H1 (cell line): ENCODE measurements at places on chromosomes 2 and 18. TPM values are rescaled to one million over a fixed set of nuclear protein-coding genes. Genes with fewer than 3 reads are reported as not detected.
A peak's percentile ranks its signal among the peaks of the same experiment; 100 is the strongest.

DNA sequence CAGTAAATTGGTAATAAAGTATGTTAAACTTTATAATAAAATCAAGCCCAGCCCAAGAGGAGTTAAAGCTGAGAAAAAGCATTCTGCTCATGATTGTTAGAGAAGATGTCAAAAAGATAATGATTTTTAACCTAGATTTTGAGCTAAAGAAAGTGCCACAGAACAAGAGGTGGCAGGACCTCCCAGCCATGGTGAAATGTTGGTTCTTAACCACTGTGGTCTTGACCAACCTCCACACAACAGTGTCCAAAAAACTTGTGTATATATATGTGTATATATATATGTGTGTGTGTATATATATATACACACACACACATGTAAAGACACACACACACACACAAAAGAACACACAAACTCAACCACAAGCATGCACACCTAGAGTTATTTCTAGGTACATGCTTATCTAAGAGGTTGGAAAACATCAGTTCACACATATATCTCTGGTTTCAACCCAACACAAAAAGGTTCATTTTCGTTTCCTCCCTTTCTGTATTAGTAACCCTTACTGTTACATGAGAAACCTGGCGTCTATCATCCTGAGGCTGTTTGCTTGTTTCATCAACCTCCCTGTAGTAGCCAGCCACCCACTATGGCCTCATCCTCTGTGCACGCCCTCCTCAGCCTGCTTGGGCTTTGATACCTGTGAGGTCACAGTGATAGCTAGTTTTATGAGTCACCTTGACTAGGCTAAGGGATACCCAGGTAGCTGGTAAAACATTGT is 631.8 kb upstream of the ID2 start:
- no peaks in the 10 kb centered on the region for H3K27me3 ChIP-seq
- no peak overlapping the region for H3K4me3 ChIP-seq
- no peaks in the 10 kb centered on the region for H3K36me3 ChIP-seq
- H3K27ac ChIP-seq, result no peak overlapping the region

GRCh38 chr2:201806442-201807170 is at the start of gene CDK15:
Gene CDK15 (plus strand): TSS chr2:201806537. CDS start chr2:201806665, 128 bp downstream.
- no peak for DNase-seq
- H3K27ac ChIP-seq, result no peak within 1 kb of the TSS
- H3K4me1 ChIP-seq, result no peaks in the 10 kb centered on the region
- no peaks in the 10 kb centered on the region for H3K27me3 ChIP-seq

- H3K4me1 ChIP-seq, result peaks cover under 1% of the 10 kb centered on the region; the same call in 1 of the 2 replicates
- H3K36me3 ChIP-seq, result no peaks in the 10 kb centered on the region
- no peak overlapping the region for H3K4me3 ChIP-seq
- peaks cover 15% of the 10 kb centered on the region for H3K27me3 ChIP-seq
Measured at GRCh38 chr18:69397096-69397495, 3.6 kb upstream of the DOK6 start.

- no peak for DNase-seq
- H3K4me1 ChIP-seq, result peaks cover 3% of the 10 kb centered on the region; the same call in 1 of the 2 replicates
- H3K27me3 ChIP-seq, result no peaks in the 10 kb centered on the region
- H3K27ac ChIP-seq, result no peak overlapping the region
- H3K4me3 ChIP-seq, result no peak overlapping the region
Measured at GRCh38 chr2:86769838-86770237, 20.9 kb downstream of the CD8A start.

- no peaks in the 10 kb centered on the region for H3K36me3 ChIP-seq
- no peaks in the 10 kb centered on the region for H3K27me3 ChIP-seq
- no peak overlapping the region for H3K4me3 ChIP-seq
- DNase-seq, result no peak
- H3K4me1 ChIP-seq, result no peaks in the 10 kb centered on the region
- H3K27ac ChIP-seq, result no peak overlapping the region
Measured at GRCh38 chr2:174614261-174614660, 16.7 kb upstream of the WIPF1 start.

GRCh38 chr2:9299161-9300100 is 92.8 kb downstream of the ASAP2 start:
- H3K36me3 ChIP-seq, result no peaks in the 10 kb centered on the region
- no peaks in the 10 kb centered on the region for H3K4me1 ChIP-seq
- no peaks in the 10 kb centered on the region for H3K27me3 ChIP-seq
- DNase-seq, result no peak
- no peak overlapping the region for H3K27ac ChIP-seq

GRCh38 chr18:73638709-73639108 is 508.9 kb downstream of the FBXO15 start:
- H3K27ac ChIP-seq, result no peak overlapping the region
- no peaks in the 10 kb centered on the region for H3K4me1 ChIP-seq
- no peaks in the 10 kb centered on the region for H3K36me3 ChIP-seq
- no peak overlapping the region for H3K4me3 ChIP-seq
- no peak for DNase-seq

- H3K27me3 ChIP-seq, result no peaks in the 10 kb centered on the region
- H3K4me1 ChIP-seq, result no peaks in the 10 kb centered on the region
- H3K36me3 ChIP-seq, result no peaks in the 10 kb centered on the region
- H3K27ac ChIP-seq, result no peak overlapping the region
Measured at GRCh38 chr2:233247744-233248143, 3.7 kb upstream of the ATG16L1 start.

DNA sequence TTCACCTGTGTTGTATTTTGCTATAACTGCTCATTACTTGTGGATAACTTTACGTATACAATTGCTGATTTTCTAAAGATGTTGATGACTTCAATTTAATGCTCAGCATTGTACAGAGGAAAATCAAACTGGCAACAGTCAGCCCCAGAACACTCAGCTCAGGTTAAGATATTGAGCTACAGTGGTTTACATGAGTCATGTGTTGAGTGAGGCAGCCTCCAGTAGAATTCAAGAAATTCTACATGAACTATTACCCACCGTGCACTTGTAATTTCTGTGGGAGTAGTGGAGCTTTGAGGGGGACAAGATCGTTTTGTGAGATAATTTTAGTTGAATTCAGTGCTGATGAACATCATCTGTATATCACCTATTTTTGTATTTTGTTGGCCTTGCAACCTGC is 292.3 kb downstream of the ALPK2 start:
- no peaks in the 10 kb centered on the region for H3K36me3 ChIP-seq
- DNase-seq, result no peak
- no peak overlapping the region for H3K27ac ChIP-seq
- no peak overlapping the region for H3K4me3 ChIP-seq
- no peaks in the 10 kb centered on the region for H3K27me3 ChIP-seq
- H3K4me1 ChIP-seq, result peaks cover 8% of the 10 kb centered on the region

- no peak overlapping the region for H3K27ac ChIP-seq
- H3K4me3 ChIP-seq, result no peak overlapping the region
- DNase-seq, result no peak
- no peaks in the 10 kb centered on the region for H3K27me3 ChIP-seq
Measured at GRCh38 chr2:161946489-161947107, 127.4 kb downstream of the DPP4 start.

DNA sequence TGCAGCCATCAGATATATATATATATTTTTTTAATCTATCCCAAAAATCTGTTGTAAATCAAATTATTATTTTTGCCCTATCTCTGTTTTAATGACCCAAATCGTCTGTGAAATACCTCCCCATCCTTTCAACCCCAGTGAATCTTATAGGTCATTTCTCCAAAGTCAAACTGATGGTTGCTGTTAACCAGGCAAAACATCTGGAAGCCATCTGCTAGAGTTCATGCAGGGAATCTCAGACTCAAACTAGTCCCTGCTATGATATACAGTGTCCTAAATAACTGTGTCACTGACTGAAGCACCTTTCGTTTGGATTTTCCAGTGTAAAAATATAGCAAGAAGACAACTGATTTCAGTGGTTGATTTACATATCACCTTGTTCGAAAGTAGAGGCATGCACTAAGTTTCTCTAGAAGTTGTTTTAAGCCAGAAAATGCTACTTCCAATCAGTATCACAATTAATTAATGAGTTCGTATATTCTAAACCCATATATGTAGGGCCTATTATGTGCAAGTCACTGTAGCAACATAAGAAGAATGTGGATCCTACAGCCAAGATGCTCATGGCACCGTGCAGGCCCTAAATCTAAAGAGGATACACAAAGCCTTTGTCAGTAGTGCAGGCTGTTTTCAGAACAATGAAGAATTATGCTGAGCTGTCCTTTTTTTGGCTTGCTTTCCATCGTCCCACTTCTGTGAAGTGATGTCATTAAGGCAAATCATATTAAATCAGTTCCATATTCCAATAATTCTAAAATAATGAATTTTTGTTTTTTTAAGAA is 566.0 kb downstream of the STK39 start:
- H3K4me3 ChIP-seq, result no peak overlapping the region
- peaks cover 3% of the 10 kb centered on the region for H3K4me1 ChIP-seq
- no peak overlapping the region for H3K27ac ChIP-seq

ACVR1C gene
- 0.17 and 0.21 TPM in 2 replicates for polyA plus RNA-seq

GRCh38 chr2:238097988-238098871 is 1.9 kb upstream of the ESPNL start:
- peak overlapping the region; percentile 26; the same call in 1 of the 2 replicates for H3K27ac ChIP-seq
- peaks cover 3% of the 10 kb centered on the region; the same call in 1 of the 2 replicates for H3K36me3 ChIP-seq
- no peaks in the 10 kb centered on the region for H3K27me3 ChIP-seq

- H3K27me3 ChIP-seq, result no peaks in the 10 kb centered on the region; the same call in none of the 2 replicates
- peaks cover 4% of the 10 kb centered on the region for H3K4me1 ChIP-seq
- DNase-seq, result peak; percentile 62
- no peaks in the 10 kb centered on the region for H3K36me3 ChIP-seq
- no peak overlapping the region for H3K4me3 ChIP-seq
- no peak overlapping the region for H3K27ac ChIP-seq
Measured at GRCh38 chr2:238864207-238865014, 16.5 kb downstream of the TWIST2 start.

DNA sequence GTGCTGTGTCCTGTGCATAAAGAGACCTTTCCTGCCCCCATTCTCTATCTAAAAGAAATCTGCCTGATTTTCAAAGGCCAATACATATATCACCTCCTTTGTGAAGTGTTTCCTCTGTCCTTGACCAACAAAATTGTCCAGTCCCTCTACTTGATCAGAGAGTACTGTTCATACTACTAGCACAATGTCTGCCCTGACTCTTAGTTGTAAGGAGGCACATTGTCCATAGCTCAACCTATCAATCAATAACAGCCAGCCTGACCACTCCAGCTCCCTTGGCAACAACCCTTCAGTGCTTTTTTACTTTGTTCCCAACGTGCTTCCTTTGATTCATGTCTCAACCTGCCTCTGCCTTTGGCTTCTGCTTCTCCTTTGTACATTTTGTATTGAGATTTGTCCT is 398.9 kb downstream of the TRIB2 start:
- no peak overlapping the region for H3K27ac ChIP-seq
- no peaks in the 10 kb centered on the region for H3K27me3 ChIP-seq
- no peaks in the 10 kb centered on the region for H3K4me1 ChIP-seq

HRH4 gene
- 0.02 and 0.03 TPM in 2 replicates for polyA plus RNA-seq

GRCh38 chr2:193506035-193506434 is 1311.3 kb upstream of the TMEFF2 start:
- H3K4me3 ChIP-seq, result no peak overlapping the region
- DNase-seq, result no peak
- no peak overlapping the region for H3K27ac ChIP-seq
- H3K4me1 ChIP-seq, result peaks cover 3% of the 10 kb centered on the region

C2orf81 gene
- polyA plus RNA-seq, result 1.6 and 2.4 TPM in 2 replicates

DNA sequence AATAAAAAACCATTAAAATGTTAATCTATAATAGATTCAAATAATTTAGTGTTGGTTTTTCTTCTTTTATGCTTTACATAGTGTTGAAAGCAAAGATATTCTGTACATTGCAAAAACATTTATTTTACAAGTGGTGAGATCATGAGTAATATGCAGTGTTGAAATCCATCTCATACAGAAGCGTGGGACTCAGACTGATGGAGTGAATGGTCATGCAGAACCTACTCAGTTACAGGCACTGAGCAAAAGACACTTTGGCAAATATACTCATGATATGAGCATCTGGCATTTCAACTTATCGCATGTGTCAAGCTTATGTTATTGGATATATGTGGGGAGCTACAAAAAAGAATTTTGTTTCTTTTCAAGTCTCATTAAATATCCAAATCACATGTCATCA is 620.2 kb upstream of the NETO1 start:
- no peaks in the 10 kb centered on the region for H3K4me1 ChIP-seq
- H3K27ac ChIP-seq, result no peak overlapping the region
- H3K27me3 ChIP-seq, result no peaks in the 10 kb centered on the region
- no peak for DNase-seq

DNA sequence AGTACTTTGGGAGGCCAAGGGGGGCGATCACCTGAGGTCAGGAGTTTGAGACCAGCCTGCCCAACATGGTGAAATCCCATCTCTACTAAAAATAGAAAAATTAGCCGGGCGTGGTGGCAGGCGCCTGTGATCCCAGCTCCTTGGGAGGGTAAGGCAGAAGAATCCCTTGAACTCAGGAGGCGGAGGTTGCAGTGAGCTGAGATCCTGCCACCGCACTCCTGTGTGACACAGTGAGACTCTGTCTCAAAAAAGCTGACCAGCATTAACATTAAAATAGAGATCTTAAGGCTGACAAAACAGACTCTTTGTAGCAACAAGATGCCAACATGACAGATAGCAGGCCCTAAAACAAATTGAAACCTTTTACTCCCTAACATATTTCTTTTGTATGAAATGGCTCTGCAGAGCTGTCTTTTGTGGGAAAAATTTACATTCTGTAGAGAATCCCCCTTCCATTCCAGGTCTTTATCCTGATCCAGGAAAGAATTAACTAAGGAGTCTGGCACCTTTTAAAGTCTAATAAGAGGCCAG is 213.9 kb downstream of the RAB3GAP1 start:
- no peak overlapping the region for H3K27ac ChIP-seq
- no peaks in the 10 kb centered on the region for H3K27me3 ChIP-seq
- no peaks in the 10 kb centered on the region for H3K4me1 ChIP-seq
- no peaks in the 10 kb centered on the region for H3K36me3 ChIP-seq

- no peak overlapping the region for H3K27ac ChIP-seq
- H3K4me3 ChIP-seq, result no peak overlapping the region
- DNase-seq, result no peak
- H3K4me1 ChIP-seq, result no peaks in the 10 kb centered on the region
- H3K27me3 ChIP-seq, result no peaks in the 10 kb centered on the region
Measured at GRCh38 chr2:99719102-99719501, 229.3 kb upstream of the REV1 start.

B3GNT7 gene
- 26.4 and 27.7 TPM in 2 replicates for polyA plus RNA-seq

NCK2 gene
- polyA plus RNA-seq, result 30.3 and 43.3 TPM in 2 replicates

RIT2 gene
- 0.46 and 0.67 TPM in 2 replicates for polyA plus RNA-seq

- no peak for DNase-seq
- H3K27me3 ChIP-seq, result no peaks in the 10 kb centered on the region
- H3K36me3 ChIP-seq, result no peaks in the 10 kb centered on the region
Measured at GRCh38 chr18:29862824-29863223, 1179.7 kb downstream of the DSC3 start.

DNA sequence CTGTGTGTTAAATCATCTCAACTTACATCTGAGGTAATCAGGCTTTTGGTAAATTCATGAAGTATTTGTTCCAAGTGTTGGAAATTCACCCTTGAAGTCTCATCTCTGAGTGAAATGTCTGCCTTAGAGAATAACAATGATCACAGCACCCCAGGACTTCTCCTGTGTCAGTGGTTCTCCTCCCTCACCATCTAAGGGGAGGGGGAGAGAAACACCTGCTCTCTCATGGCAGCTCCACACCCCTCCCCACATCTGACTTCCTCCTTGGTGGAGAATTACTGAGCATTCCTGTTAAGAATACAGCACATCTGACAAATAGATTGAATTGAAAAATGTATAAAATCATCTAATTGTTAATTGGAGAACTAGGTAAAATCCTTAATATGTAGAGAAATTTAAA is 532.1 kb downstream of the RNF144A start:
- no peak overlapping the region for H3K4me3 ChIP-seq
- no peak overlapping the region for H3K27ac ChIP-seq
- DNase-seq, result no peak

KCNG2 gene
- 0.71 and 0.74 TPM in 2 replicates for polyA plus RNA-seq
